ENCODE measurements at places on chromosomes 11 and 22. TPM values are rescaled to one million over a fixed set of nuclear protein-coding genes. Genes with fewer than 3 reads are reported as not detected.

PHOX2A gene
- total RNA-seq: not detected

GRCh38 chr11:99693941-99694492, 673.3 kb downstream of the CNTN5 start:
- no peak for DNase-seq

DNA sequence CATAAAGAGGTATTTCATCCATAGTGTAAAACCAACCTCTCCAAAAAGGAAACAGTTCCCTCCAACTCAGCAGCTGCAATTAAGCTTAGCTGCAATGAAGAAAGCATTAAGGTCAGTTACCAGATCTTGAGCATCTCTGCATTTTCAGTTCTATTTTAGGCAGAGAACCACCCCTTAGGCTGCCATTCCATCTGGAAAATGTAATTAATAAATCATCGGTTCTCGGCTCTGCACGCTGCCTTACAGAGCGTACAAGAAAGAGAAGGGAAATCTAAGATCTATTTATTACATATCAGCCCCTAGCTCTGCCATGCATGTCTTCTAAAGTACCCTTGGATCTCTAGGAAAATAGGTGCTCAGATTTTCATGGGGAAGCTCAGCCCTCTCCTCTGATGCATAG, 71.5 kb downstream of the RCN1 start:
- no peak for DNase-seq

DNA sequence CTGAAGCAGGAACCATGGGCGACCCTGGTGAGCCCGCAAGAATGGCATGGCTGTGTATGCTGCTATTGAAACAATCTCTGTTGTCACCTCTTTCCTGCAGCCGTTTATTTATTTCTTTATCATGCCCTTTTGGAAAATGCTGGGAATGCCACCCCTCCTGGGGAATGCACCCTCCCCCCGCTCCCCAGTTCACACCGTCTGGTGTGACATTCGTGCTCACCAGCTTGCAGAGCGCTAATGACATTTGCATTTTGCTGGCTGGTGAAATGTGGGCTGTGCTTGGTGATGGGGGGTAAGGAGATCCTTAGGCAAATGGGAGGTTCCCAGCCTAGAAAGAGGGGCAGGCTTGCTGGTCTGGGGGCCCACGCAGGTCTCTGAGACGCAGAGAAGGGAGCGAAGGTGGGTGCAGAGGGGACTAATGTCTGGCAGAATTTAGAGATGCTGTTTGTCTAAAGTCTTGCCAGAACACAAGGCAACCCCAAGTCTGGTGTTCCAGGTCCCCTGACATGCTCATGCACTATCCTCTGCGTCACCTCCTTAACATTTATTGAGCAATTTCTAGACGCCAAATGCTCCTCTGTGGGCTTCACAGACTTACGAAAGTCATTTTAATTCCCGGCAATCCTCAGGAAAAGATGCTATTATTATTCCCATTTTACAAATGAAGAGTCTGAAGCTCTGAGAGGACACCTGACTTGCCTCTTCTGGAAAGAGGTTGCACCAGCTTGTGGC, 91.7 kb downstream of the TP53I11 start:
- DNase-seq: no peak

- DNase-seq: no peak
These were observed 32.6 kb downstream of the TSPAN4 start for GRCh38 chr11:875203-875602.

Data from activated naive CD8-positive, alpha-beta T cell treated with anti-CD3 and anti-CD28 coated beads, Interleukin-2, amount 10 ng/mL, durations not matched to agents 7 days and 5 days (primary cell).